Esophagus mucosa (tissue), 1 donor: ENCODE measurements at places on chromosomes 2 and 18. TPM values are rescaled to one million over a fixed set of nuclear protein-coding genes. Genes with fewer than 3 reads are reported as not detected.

The GCKR gene
- total RNA-seq = 0.84 TPM

- no peak for ATAC-seq
These were observed 135.8 kb downstream of the DHRS9 start for GRCh38 chr2:169205176-169205575.

GRCh38 chr2:61645911-61646310, 107.8 kb upstream of the XPO1 start:
- no peak for ATAC-seq

GRCh38 chr2:37590119-37590571, 81.3 kb downstream of the CDC42EP3 start:
- ATAC-seq = no peak

- peak; percentile 73 for ATAC-seq
These were observed 13.2 kb downstream of the TXNDC2 start for GRCh38 chr18:9898792-9899549.

- no peak for ATAC-seq
These were observed 58.9 kb downstream of the EPHA4 start for GRCh38 chr2:221513232-221513631.

DNA sequence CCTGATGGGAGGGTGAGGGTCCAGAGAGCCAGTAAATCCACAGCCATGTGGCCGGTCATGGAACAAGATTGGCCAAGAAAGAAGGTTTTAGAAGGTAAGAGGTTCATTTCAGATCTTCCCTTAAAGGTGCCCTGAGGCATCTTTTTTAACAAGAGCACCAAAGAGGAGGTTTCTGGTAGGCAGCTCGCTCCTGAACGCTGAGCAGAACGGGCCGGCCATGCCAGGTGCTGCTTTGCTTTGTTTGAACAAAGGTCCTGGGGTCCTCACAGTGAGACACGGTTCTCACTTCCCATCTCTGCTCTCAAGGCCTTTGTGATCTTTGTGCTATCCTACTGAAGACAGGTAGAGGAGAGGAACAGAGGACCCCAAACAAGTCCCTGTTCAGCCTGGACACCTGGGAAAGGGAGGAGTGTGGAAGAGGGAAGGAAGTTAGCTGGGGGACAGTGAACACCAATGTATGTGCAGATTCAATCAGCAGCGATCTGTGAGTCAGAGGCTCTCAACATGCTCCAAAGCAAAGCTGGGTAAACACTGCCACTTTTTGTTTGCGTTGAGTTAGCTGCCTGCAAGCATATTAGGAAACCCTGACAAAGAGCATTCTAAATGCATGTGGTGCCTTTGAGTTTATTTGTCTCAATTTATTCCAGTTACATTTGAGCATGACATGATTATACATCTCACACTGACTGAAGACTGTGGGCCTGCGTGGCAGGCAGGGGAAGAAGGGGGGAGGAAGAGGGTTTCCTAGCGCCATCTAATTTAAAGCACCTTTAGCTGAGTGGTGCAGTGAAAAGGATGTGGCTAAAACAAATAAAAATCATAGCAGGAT, 102.4 kb downstream of the ASB1 start:
- peak; percentile 63 for ATAC-seq

- no peak for ATAC-seq
These were observed 2.2 kb upstream of the IL1R1 start for GRCh38 chr2:102140377-102140776.

The DNAJC5G gene
- not detected for total RNA-seq

GRCh38 chr2:37568565-37568964, 102.9 kb downstream of the CDC42EP3 start:
- no peak for ATAC-seq

The EPB41L3 gene
- total RNA-seq = 16.3 TPM

The CIB4 gene
- not detected for total RNA-seq

GRCh38 chr2:138536740-138537139, 35.2 kb downstream of the SPOPL start:
- ATAC-seq = no peak

- ATAC-seq = no peak
These were observed 136.5 kb upstream of the CTDP1 start for GRCh38 chr18:79542876-79543750.

DNA sequence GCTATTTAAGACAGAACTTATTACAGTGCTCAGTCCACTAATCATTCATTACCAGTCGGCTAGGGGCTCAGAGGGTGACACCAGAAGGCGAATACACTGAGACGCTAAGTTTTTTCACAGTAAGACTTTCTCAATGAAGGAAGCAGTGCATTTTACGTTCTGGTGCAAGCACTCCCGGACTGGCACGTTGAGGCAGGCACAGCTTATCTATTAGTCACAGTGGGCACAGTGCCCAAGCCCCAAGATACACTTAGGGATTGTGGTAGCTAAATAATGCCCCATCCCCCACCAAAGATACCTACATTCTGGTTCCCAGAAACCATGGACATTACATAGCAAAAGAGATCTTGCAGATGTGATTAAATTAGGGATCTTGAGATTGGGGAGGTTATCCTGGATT, 32.6 kb upstream of the BCL11A start:
- peak; percentile 58 for ATAC-seq

DNA sequence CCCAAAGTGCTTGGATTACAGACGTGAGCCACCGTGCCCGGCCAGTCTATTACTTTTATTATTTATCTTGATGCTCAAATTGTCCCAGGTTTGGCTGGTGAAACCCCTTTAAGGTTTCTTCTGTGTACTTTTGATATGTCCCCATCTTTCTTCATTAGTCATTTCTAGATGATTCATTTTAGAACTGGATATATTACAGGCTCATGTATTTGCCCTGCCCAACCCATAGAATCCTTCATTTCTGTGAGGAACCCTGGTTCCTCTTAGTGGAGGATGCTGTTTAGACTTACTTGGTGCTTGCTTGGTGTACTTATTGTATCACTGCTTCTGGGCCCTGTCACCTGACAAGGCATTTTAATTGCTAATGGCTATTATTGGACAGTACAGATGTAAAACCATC, 40.1 kb downstream of the KCMF1 start:
- peak; percentile 70 for ATAC-seq

DNA sequence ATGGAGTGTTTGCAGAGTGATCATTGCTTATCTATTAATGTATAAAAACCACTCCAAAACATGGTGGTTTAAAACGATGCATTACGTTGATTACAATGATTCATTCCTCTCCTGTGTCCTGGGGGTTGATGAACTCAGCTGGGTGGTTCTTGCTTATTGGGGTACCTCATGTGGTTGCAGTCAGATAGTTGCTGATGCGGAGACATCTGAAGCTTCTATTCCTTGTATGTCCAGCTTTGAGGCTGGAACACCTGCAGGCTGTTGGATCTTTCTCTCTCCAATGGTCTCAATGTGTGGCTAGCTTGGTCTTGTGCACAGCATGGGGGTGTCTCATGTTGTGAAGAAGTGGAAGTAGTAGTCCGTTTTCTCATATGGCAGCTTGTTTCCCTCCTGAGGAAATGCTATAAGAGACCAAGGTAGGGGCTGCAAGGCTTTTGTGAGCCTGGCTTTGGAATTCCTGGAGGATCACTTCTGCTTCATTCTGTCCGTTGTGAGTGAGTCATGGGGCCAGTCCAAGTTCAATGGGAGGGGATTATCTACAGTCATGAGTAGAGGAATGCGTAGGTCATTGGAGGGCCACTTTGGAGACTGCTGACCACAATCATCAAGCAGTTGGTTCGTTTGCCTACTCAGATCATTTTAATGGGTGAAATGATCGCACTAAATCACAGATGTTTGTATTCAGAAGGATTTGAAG, 601.0 kb downstream of the SLC4A3 start:
- ATAC-seq = peak; percentile 89
